NCI-H1417 (cell line): ENCODE measurements at places on chromosomes 6 and 20.

DNA sequence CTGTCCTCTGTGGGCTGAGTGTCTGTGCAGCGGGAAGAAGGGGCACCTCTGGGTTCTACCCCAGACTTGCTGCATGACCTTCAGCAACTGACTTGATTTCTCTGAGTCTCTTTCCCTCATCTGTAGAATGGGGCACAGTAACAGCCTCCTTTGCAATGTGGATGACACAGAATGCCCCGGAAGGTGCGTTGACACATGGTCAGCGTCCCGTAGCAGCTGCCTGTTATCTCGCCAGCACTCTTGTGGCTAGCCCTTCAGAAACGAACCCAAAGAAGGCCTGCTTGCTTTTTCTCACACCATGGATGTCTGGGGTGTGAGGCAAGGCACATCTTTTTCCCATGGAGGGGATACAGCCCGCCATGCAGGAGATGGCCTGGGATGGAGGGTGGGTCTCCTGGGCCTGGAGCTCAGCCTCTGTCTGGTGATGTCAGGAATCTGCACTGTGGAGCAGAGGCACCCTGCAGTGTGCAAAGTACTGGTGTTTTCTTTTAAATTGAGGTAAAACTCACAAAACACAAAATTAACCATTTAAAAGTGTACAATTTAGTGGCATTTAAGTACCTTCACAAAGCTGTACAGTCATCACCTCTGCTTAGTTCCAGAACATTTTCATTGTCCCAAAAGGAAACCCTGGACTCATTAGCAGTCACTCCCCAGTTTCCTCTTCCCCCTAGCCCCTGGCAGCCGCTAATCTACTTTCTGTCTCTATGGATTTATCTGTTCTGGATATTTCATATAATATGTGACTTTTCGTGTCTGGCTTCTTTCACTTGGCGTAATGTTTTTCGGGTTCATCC lies 59.8 kb upstream of the FAM83D start:
- DNase-seq, result no peak

DNA sequence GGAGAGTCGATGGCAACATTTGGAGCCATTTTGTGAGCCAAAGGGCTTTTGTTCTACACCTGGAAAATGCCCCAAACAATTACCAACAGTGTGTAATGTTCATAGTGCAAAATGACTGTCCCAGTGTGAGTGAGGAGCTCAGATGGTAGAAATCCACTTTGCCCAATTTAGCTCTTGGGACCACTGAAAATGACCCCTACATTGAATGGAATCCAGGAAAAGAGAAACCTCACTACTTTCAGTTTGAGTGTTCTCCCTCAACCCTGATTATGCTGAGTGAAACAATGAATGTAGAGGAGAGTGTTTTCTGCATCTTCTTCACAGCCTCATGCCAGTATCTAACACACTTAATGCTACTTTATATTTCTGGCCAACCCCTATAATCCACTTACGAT lies 84.9 kb upstream of the NRN1 start:
- no peak for DNase-seq

DNA sequence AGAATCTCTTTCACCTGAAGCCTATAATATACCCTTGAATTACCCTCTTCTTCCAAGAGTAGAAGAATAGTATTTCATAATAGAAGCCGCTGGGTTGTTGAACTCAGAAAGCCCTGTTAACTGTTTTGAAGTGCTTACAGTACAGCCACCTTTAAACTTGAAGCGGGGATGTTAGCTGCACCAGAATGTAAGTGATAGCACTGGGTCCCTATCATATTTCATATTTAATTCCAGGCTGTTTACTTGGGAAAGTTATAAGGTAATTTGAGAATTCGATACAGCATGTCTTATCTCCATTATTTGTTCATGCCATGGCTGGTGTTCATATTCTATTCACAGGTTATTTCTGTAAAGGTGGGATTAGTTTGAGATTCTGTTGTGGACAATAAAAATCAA lies 63.5 kb upstream of the VSTM2L start:
- DNase-seq, result peak; percentile 89

GRCh38 chr20:15214051-15214450 lies 876.6 kb upstream of the FLRT3 start:
- no peak for DNase-seq

DNA sequence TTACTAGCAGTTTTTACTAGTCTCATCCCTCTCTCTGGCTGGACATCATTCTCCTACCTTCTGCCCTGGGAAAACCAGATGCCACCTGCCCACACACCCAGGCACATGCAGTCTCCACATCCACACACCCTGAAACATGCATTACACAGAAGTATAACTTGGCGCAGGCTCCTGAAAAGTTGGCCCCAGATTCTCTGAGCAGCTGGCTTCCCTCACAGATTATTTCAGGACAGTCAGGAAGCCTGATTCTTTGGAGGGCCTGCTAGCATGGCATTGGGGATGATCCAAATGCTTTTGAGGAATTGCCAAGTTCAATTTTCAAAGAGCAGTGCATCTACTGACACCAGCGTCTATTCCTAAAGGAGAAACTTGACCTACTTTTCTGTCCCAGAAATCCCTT lies 27.8 kb upstream of the KIF16B start:
- no peak for DNase-seq

DNA sequence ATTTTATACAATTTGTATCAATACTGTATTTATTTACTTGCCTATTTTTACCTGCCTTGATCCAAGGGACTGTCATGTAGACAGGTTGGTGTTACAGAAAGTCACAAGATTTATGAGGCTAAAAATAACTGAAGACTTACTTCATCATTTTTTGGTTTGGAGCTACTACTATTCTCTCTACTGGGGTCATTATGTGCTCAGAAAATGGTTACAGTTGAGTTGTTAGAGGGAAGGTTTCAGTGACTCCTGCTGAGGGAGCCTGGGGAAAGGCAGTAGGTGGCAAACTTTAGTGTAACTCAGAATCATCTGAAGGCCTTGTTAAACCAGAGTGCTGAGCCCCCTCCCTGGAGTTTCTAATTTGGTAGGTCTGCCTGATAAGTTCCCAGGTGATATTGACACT lies 118.8 kb downstream of the TINAG start:
- DNase-seq, result no peak

DNA sequence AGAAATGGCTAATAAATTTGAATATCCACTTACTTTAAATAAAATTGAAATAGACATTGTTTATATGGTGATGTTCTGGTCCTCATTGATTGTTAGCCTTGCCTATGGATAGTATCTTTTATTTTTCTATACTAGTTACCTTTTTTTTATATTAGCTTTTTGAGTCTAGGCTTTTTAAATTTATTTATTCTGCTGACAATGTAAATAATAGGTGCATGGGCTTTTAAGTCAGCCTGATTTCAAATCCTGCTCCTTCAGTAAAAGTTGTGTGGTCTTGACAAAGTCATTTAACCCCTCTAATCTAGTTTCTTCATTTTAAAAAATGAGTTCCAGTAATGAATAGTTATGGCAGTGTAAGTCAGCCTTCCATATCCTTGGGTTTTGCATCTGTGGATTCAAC lies 38.6 kb downstream of the FAM162B start:
- no peak for DNase-seq

- no peak for DNase-seq
Observed at GRCh38 chr20:46371656-46372055, 34.8 kb downstream of the ELMO2 start.

GRCh38 chr20:19047040-19047950 lies 165.1 kb upstream of the SLC24A3 start:
- no peak for DNase-seq

DNA sequence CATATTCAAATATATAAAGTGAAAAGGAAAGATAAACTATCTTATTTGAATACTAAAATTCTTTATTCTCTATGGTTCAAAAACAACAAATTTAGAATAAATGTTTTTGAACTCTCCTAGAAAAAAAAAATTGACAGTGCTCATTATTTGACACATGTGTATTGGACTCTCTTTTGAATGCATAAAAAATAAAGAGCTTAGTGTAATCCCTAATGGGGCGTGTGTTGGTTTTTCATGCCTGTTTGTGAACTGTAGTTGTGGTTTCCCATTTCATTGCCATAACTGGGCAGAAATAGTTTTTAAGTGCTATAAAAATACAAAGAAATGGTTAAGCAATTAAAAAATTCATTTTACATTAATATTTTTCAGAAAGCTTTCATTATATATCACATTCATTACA lies 101.3 kb downstream of the REV3L start:
- no peak for DNase-seq

DNA sequence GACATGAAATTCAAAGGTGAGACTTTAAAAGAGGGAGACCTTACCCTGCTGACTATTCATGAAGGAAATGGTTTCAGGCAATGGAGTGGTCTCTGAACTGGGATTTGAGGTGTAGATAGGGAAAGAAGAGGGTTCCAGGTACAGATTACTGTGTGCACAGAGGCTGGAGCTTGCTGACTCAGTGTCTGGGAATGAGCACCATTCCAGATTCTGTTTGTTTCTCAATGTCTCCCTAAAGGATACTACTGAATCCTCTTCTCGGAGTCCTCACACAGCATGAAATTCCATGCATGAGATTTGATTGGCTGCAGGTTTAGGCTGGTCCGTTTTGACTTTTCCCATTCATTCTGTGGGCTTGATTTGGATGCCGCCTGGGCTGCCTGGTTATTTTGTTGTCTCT lies 49.0 kb downstream of the PPP1R14C start:
- DNase-seq, result no peak

DNA sequence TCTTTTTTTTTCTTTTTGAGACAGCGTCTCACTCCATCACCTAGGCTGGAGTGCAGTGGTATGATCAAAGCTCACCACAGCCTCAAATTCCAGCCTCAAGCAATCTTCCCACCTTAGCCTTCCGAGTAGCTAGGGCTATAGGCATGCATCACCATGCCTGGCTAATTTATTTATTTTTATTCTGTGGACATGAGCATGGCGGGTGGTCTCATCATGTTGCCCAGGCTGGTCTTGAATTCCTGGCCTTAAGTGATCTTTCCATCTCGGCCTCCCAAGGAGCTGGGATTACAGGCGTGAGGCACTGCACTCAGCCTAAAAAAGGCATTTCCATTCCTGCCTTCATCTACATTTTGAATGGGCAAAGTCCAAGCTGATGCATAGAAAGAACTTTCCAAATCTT lies 56.2 kb upstream of the BEND3 start:
- DNase-seq, result no peak

DNA sequence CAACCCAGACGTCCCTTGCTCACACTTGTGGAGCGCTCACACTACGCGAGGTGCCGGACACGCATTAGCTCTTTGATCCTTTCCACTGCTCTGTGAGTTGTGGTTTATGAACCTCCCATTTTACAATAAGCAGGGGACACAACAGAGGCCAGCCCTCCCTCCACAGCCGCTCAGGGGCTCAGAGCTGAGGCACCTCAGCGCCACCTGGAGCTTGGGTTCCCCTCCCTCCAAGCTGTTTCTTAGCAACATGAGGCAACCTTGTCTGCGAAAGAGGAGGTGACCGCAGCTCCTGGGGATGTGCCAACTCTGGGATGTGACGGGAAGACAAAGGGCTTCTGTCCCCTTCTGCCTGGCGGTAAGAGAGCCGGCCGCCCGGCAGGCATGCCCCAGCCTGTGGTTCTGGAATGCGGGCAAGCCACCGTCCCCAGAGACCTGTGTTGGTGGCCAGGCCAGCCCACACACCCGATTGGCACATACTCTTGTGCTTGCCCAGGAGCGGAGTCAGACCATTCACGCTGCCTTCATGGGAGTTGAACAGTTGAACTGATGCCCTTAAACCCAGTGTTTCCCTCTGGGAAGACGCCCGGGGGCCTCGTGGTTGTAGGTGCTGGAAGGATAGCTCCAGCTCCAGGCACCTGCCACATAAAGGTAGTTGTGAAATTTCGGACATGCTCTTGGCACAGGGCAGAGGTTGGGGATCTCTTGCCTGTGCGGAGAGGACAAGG lies 44.5 kb downstream of the RBM38 start:
- DNase-seq, result peak; percentile 95

GRCh38 chr6:109527989-109528388 lies 45.0 kb upstream of the ZBTB24 start:
- DNase-seq, result no peak

DNA sequence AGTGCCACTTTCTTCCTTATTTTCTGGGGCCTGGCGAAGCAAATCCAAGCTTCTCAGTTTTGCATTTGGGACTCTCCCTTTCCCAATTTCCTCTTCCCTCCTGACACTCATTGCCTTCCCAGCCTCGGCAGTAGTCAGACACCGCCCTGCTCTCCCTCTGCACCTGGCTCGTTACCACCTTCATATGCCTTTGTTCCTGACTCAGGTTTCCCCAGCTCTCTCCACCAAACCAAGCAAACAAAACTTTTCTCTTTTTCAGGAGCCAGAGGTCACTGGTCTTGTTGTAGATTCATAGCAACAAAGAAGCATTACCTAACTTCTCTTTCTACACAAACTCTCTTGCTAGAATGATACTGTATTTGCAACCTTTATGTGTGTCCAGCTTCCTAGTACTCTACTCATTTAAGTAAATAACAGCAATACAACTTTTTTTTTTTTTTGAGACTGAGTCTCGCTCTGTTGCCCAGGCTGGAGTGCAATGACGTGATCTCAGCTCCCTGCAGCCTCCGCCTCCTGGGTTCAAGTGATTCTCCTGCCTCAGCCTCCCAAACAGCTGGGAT lies 9.0 kb upstream of the ZC3H12D start:
- no peak for DNase-seq

- no peak for DNase-seq
Observed at GRCh38 chr6:2081155-2082138, 164.0 kb downstream of the GMDS start.

GRCh38 chr6:114216789-114217467 lies 125.9 kb downstream of the HS3ST5 start:
- no peak for DNase-seq

DNA sequence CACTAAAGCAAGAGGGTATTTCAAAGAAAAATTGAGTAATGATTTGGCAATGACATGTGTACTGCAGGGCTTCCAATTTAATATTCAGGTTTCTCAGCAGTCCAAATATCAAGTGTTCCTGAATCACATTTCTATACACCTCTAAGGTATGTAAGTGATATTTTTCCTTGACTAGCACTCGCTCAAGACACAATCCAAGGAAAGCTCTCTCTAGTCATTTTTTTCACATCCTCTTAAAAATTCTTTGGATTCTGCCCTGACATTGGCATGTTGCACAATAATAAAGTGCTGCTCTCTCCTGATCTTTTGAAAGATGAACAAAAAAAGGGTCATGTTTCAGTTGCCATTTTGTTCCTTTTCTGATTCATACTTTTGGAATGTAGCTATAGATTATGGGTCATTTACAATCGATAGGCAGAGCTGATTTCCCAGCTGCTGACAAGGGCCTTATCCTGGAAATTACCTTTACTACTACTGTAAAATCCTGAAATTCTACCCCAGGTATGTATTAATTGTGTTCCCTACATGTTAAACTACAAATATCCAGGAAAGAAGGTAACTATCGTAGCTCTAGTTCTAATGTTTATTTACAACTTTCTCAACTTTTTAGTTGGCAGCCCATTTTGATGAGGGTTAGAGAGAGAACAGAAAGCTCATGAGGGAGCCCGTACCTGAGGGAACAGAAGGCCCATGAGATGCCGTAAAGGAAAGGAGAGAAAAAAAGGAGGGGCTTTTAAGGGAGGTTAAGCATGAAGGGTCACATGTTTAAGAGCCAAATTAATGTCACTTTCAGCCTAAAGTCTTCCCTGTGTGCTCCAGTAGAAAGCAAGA lies 22.2 kb upstream of the ADGRG6 start:
- DNase-seq, result no peak

GRCh38 chr6:130382872-130383490 lies 17.2 kb downstream of the TMEM200A start:
- DNase-seq, result no peak
